Naive thymus-derived CD8-positive, alpha-beta T cell (primary cell): ENCODE measurements at places on chromosomes 6 and 20. TPM values are rescaled to one million over a fixed set of nuclear protein-coding genes. Genes with fewer than 3 reads are reported as not detected.
A peak's percentile ranks its signal among the peaks of the same experiment; 100 is the strongest.

DNA sequence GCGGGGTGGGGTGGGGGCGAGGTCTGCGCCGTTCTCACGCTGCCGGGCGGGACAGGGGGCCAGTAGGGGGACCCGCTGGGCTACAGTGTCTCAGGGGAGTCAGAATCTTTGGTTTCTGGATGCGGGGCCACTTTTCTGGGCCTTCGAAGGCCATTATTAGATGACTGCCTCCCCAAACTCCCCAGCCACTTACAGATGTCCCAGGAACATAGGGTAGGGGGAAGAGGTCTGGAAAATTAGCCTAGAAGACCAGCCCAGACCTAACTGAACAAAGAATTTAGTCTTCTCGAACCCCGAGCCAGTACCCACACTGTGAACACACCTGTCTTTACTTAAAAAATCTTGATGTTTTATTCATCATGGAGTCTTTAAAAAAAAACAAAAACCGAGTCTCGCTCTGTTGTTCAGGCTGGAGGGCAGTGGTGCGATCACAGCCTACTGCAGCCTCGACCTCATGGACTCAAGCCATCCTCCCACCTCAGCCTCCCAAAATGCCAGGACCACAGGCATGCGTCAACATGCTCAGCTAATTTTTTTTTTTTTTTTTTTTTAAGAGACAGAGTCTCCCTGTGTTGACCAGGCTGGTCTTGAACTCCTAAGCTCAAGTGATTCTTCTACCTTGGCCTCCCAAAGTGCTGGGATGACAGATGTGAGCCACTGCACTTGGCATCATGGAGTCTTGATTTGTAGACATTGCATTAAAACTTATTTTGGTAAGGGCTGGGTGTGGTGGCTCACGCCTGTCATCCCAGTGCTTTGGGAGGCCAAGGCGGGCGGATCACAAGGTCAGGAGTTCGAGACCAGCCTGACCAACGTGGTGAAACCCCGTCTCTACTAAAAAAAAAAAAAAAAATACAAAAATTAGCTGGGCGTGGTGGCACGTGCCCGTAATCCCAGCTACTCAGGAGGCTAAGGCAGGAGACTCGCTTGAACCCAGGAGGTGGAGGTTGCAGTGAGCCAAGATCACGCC is 3.3 kb upstream of the SLC29A1 start:
- no peaks in the 10 kb centered on the region for H3K36me3 ChIP-seq
- peaks cover 40% of the 10 kb centered on the region for H3K4me1 ChIP-seq
- no peak overlapping the region for H3K27ac ChIP-seq
- H3K27me3 ChIP-seq = no peaks in the 10 kb centered on the region
- H3K4me3 ChIP-seq = peak overlapping the region; percentile 77

- H3K4me3 ChIP-seq = no peak overlapping the region
- no peak for DNase-seq
- H3K4me1 ChIP-seq = no peaks in the 10 kb centered on the region
- no peak overlapping the region for H3K27ac ChIP-seq
- no peaks in the 10 kb centered on the region for H3K36me3 ChIP-seq
Observed at GRCh38 chr6:9225441-9225871, 790.1 kb upstream of the SLC35B3 start.

DNA sequence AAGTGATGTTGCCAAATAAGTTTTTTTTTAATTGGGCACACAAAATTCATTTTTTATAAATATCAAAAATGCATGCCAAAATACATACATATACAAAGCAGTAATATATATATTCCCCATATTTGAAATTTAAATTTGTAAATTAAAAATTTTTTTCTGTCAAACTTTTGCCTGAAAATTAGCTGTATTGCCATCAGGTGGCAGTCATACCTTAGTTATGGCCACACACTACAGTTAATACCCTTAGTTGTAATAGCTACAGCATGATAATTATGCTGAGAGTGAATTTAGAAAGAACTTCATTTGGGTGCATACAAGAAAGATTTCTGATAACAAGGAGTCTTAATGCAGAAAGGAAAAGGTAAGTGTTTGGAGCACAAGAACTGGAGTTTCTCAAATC is 46.2 kb upstream of the SDHAF4 start:
- H3K36me3 ChIP-seq = no peaks in the 10 kb centered on the region
- no peak overlapping the region for H3K27ac ChIP-seq
- DNase-seq = peak; percentile 20
- peaks cover 9% of the 10 kb centered on the region for H3K4me1 ChIP-seq
- H3K4me3 ChIP-seq = no peak overlapping the region
- H3K27me3 ChIP-seq = no peaks in the 10 kb centered on the region

- no peak overlapping the region for H3K27ac ChIP-seq
- no peak overlapping the region for H3K4me3 ChIP-seq
- H3K4me1 ChIP-seq = no peaks in the 10 kb centered on the region
- no peaks in the 10 kb centered on the region for H3K36me3 ChIP-seq
- H3K27me3 ChIP-seq = no peaks in the 10 kb centered on the region
Observed at GRCh38 chr6:140436023-140436811, 1061.8 kb upstream of the CITED2 start.

GRCh38 chr6:125789576-125790357 is 993 bp upstream of the NCOA7 start:
- H3K27ac ChIP-seq = peak overlapping the region; percentile 98
- H3K4me3 ChIP-seq = peak overlapping the region; percentile 93
- peaks cover 52% of the 10 kb centered on the region for H3K4me1 ChIP-seq
- H3K27me3 ChIP-seq = no peaks in the 10 kb centered on the region

DNA sequence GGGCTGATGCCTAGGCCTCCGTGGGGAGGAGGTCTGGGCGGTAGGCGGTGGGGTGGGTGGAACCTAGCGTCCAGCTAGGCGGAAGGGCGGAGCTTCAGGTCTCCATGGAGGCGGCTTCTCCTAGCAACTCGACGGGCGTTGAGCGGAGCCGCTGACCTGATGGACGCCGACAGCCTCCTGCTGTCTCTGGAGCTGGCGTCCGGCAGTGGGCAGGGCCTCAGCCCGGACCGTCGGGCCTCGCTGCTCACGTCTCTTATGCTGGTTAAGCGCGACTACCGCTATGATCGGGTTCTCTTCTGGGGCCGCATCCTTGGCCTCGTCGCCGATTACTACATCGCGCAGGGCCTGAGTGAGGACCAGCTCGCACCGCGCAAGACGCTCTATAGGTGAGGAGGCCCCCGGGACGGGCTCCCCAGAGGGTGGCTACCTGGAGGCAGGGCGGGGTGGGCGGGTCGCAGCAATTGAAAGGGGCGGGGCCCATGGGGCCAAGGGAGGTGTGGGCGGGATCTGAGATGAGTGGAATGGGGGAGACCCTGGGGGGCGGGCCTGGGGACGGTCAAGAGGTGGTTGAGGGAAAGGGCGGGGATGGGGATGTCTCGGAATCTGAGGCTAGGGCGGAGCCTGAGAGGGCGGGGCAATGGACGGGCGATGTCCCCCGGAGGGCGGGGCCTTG is at the start of gene RSPH9:
Gene RSPH9 (plus strand): TSS at position 97 of the 673 bp plus-strand sequence. CDS start 63 bp downstream, at position 160.
- peaks cover 35% of the 10 kb centered on the region for H3K4me1 ChIP-seq
- peak; percentile 21 for DNase-seq
- H3K4me3 ChIP-seq = peak within 1 kb of the TSS; percentile 83
- peak within 1 kb of the TSS; percentile 51 for H3K27ac ChIP-seq
- H3K36me3 ChIP-seq = no peaks in the 10 kb centered on the region

DNA sequence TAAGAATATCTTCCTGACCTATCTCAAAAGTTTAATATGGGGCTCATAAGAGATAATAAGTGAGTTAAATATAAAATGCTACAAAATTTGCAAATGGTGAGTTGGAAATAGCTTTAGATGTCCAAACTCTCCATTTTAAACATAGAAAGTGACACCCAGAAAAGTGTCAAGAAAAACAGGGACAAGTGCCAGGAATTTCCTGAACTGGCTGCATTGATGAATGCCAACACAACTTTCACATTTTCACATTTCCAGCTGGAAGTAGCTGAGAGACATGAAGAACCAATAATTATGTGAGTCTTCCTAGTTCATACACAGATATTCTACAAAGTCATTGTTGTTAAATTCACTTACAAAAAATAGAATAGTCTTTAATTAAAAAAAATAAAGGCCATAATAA is 38.6 kb upstream of the B3GAT2 start:
- no peak overlapping the region for H3K27ac ChIP-seq
- no peak for DNase-seq
- H3K36me3 ChIP-seq = no peaks in the 10 kb centered on the region
- peaks cover 9% of the 10 kb centered on the region for H3K27me3 ChIP-seq

DNA sequence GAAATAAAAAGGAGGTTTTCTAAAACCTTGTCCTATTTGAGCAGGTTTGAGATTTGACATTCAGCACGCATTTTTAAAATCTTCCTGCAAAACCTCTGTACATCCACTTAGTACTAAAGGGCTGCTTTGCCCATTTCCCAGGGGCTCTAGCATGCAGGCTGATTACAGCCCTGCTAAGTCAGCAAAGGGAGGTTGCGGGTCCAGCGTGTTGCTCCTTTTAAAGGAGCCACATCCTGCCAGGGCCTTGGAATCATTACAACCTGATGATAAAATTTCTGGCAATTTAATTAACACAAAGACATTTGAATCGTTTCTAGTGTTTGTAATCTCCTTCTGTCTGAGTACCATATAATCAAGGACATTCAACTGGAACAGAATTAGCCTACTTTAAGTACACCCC is 455.1 kb upstream of the CITED2 start:
- no peak overlapping the region for H3K27ac ChIP-seq
- H3K4me3 ChIP-seq = no peak overlapping the region
- peaks cover 2% of the 10 kb centered on the region for H3K27me3 ChIP-seq
- no peak for DNase-seq

GRCh38 chr6:30915591-30915946 is 1.5 kb downstream of the VARS2 start:
- H3K27ac ChIP-seq = peak overlapping the region; percentile 92
- peak overlapping the region; percentile 86 for H3K4me3 ChIP-seq
- peaks cover 27% of the 10 kb centered on the region for H3K4me1 ChIP-seq
- no peaks in the 10 kb centered on the region for H3K27me3 ChIP-seq

GRCh38 chr6:166862287-166862977 is 93.9 kb downstream of the RNASET2 start:
- peaks cover 4% of the 10 kb centered on the region for H3K4me1 ChIP-seq
- peak; percentile 20 for DNase-seq
- H3K27ac ChIP-seq = no peak overlapping the region
- H3K27me3 ChIP-seq = no peaks in the 10 kb centered on the region
- H3K4me3 ChIP-seq = peak overlapping the region; percentile 73
- H3K36me3 ChIP-seq = no peaks in the 10 kb centered on the region

DNA sequence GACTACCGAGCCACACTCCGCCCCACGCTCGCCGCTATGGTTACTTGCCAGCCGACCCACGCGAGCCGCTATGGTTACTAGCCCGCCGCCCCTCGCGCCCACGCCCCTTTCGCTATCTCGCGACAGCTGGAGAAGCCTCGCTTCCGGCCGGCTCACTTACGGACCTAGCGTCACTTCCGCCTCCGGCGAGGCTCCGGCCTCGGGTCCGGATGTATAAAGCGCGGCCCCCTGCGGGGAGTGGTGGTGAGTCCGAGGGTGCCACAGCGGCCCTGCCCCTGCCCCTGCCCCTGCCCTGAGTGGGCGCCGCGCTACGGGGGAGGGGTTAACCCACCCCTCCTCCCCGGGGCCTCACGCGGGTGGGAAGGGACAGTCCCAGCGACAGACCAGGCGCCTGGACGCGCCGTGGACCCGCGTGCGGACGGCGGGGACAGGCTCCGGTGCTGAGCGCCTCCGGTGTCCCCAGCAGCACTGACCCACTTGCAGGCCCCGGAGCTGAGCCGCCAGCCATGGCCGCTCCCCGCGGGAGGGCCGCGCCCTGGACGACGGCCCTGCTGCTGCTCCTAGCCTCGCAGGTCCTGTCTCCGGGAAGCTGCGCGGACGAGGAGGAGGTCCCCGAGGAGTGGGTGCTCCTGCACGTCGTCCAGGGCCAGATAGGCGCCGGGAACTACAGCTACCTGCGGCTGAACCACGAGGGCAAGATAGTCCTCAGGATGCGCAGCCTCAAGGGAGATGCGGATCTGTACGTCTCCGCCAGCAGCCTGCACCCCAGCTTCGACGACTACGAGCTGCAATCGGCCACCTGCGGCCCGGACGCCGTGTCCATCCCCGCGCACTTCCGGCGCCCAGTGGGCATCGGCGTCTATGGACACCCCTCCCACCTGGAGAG is at the start of the genes C6orf120 and WDR27:
Gene C6orf120 (plus strand): TSS at position 173 of the 886 bp plus-strand sequence. CDS start 334 bp downstream, at position 507.
Gene WDR27 (minus strand): TSS at position 76 of the 886 bp plus-strand sequence. CDS start 13,024 bp downstream, outside the sequence.
- H3K4me3 ChIP-seq = peak within 1 kb of the TSS; percentile 90
- H3K4me1 ChIP-seq = peaks cover 19% of the 10 kb centered on the region
- peak within 1 kb of the TSS; percentile 93 for H3K27ac ChIP-seq
- H3K27me3 ChIP-seq = no peaks in the 10 kb centered on the region

DNA sequence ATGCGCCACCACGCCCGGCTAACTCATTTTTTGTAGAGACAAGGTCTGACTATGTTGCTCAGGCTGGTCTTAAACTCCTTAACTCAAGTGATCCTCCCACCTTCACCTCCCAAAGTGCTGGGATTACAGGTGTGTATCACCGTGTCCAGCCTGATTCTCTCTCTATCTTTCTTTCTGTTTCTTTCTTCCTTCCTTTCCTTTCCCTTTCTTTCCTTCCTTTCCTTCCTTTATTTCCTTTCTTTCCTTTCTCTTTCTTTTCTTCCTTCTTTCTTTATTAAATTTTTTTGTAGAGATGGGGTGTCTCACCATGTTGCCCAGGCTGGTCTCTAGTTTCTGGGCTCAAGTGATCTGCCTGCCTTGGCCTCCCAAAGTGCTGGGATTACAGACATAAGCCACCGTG is 38.7 kb upstream of the MTHFD1L start:
- no peak overlapping the region for H3K4me3 ChIP-seq
- DNase-seq = no peak
- H3K36me3 ChIP-seq = no peaks in the 10 kb centered on the region
- H3K27me3 ChIP-seq = no peaks in the 10 kb centered on the region
- H3K27ac ChIP-seq = no peak overlapping the region
- H3K4me1 ChIP-seq = no peaks in the 10 kb centered on the region

DNA sequence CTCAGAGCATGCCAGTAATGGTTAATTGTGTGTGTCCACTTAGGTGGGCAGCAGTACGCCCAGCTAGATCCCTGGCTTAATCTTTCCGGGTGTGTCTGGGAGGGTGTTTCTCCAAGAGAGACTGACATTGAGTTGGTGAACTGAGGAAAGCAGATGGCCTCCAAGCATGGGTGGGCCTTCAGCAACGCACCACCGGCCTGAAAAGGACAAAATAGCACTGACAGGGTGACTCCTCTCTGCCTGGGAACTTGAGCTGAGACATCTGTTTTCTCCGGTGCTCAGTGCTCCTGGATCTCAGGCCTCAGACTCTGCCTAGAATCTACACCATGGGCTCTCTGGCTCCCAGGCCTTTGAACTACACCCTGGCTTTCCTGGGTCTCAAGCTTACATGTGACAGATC is 43.2 kb downstream of the C6orf118 start:
- no peaks in the 10 kb centered on the region for H3K4me1 ChIP-seq
- H3K4me3 ChIP-seq = no peak overlapping the region
- no peak overlapping the region for H3K27ac ChIP-seq
- no peaks in the 10 kb centered on the region for H3K36me3 ChIP-seq

GRCh38 chr6:168219804-168220203 is 99.8 kb downstream of the DACT2 start:
- no peak overlapping the region for H3K4me3 ChIP-seq
- H3K4me1 ChIP-seq = no peaks in the 10 kb centered on the region
- H3K27ac ChIP-seq = no peak overlapping the region
- no peaks in the 10 kb centered on the region for H3K27me3 ChIP-seq
- no peaks in the 10 kb centered on the region for H3K36me3 ChIP-seq

GRCh38 chr6:153787341-153787606 is 251.8 kb upstream of the OPRM1 start:
- H3K4me3 ChIP-seq = no peak overlapping the region
- no peaks in the 10 kb centered on the region for H3K4me1 ChIP-seq
- no peaks in the 10 kb centered on the region for H3K27me3 ChIP-seq
- H3K36me3 ChIP-seq = no peaks in the 10 kb centered on the region
- H3K27ac ChIP-seq = no peak overlapping the region

Gene DEFB132
- not detected for total RNA-seq

Gene RBPJL
- total RNA-seq = not detected

Gene RWDD1
- 38.0 TPM for total RNA-seq

Gene BPI
- total RNA-seq = not detected

Gene ELOVL5
- total RNA-seq = 67.4 TPM

Gene RGS17
- not detected for total RNA-seq

Gene GABRR2
- total RNA-seq = 1.2 TPM

Gene VWA7
- 0.47 TPM for total RNA-seq
